Activated T-helper 1 cell treated with anti-CD3 and anti-CD28 coated beads, Interleukin-2, amount 50 U/mL, for 16 hours (primary cell): ENCODE measurements at places on chromosomes 4 and X.

DNA sequence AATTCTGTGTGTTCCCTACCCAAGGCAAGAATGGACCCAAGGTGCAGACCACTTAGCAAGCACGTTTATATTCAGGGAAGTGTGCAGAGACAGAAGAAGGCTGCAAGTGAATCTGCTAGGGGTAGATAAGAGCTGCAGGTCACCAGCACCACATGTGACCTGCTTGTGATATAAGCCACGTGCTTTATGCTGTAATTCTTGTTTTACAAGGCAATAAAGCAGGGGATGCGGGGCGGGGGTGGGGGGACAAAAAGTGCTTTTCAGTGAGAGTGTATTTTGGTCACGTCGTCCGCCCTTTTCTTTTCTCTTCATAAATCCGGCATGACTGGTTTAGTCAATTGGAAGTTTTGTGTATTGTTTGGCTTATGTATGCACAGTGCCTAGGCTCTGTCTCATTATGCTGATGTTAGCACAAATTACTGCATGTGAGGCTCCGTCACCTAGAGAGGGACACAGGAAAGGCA, 192.7 kb downstream of the RBMX2 start:
- DNase-seq: no peak

GRCh38 chr4:99645036-99645435, 12.6 kb downstream of the C4orf54 start:
- DNase-seq: no peak

GRCh38 chr4:15068298-15068697, 66.0 kb downstream of the CPEB2 start:
- DNase-seq: no peak

GRCh38 chr4:8289151-8289750, 19.7 kb downstream of the HTRA3 start:
- no peak for DNase-seq

DNA sequence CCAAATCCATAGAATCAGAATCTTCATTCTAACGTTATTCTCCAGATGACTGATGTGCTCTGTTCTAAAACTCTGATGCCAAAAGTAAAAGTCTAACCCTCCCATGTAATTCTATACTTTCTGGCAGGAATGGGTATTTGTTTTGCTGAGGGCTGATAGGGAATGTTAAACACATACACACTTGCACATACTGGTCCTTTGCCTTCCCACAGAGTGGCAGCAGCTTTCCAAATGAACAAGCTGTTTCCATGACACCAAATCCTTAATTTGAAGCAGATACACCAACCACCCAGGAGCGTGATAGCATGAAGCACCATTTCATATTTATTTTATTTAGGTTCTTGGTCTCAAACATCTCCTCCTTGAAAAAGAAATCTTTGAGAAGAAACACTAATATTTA, 155.5 kb upstream of the PRDX4 start:
- DNase-seq: no peak
